ENCODE measurements at places on chromosomes 11 and 22.
A peak's percentile ranks its signal among the peaks of the same experiment; 100 is the strongest.

GRCh38 chr11:124745835-124746620 is 6.0 kb downstream of the VSIG2 start:
- DNase-seq = peak; percentile 17

DNA sequence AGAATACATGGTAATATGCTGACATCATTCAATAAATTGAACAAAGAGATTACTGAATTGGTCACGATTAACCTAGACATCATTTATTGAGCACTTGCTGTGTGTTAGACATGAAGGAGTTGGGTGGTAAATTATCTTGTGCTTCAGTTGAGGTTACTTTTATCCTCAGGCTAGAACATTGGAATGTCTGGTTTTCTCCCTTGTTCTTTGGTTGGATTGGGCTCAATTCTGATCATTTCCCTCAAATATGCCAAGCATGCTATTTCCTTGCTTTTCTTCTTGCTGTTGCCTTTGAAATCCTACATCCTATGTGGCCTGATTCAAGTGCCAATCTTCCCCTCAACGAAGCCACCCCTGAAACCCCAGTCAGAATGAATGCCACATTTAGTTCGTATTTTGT is 65.8 kb downstream of the DEUP1 start:
- DNase-seq = no peak

DNA sequence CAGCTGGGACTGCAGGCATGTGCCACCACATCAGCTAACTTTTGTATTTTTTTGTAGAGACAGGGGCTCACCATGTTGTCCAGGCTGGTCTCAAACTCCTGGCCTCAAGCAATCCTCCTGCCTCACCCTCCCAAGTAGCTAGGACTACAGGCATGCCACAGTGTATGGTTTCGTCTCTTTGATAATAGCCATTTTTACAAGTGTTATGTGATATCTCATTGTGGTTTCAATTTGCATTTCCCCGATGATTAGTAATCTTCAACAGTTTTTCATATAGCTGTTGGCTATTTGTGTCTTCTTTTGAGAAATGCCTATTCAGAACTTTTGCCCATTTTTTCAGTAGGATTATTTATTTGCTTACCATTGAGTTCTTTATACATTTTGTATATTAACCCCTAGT is 9.0 kb upstream of the MTMR3 start:
- DNase-seq = peak; percentile 37

GRCh38 chr22:23715806-23716375 is 25.1 kb downstream of the RGL4 start:
- DNase-seq = no peak

DNA sequence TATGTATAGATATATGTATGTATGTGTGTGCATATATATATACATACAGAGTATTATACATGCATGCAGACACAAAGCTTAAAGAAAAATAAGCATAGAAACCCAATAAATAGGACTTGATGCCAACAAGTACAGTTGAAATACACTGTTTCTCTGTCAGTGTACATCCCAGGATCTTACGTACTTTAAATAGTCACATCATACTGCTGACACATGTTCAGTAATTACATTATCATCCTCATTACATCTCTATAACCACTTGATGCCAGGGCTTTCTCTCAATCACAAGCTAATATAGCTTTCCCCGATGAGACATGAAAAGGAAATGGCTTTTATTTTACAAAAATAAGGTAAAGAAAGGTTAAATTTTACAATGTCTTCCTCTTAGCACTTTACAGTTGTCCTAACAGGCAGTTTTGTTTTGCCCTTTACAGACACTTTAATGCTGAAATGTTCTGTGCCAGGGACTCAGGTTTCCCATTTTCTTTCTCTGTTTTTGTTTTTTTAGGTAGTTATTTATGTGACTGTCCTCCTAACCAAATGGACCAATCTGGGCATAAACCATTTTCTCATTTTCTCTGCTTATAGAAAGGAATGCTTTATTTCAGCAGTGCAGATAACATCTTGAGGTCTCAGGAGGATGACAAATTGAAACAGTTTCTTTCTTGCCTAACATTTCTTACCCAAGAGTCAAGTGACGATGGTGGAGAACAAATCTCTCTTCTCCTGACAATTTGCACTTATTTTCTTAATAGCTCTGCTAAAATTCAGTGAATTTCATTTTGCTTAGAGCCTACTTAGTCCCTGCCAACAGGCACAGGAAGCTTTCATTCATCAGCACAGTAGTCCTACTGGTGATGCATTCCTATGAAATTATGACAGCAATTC is 350.2 kb downstream of the TTC28 start:
- DNase-seq = no peak

GRCh38 chr11:76635991-76636738 is 34.4 kb downstream of the LRRC32 start:
- no peak for DNase-seq

GRCh38 chr11:24587635-24588034 is 90.8 kb downstream of the LUZP2 start:
- DNase-seq = no peak

DNA sequence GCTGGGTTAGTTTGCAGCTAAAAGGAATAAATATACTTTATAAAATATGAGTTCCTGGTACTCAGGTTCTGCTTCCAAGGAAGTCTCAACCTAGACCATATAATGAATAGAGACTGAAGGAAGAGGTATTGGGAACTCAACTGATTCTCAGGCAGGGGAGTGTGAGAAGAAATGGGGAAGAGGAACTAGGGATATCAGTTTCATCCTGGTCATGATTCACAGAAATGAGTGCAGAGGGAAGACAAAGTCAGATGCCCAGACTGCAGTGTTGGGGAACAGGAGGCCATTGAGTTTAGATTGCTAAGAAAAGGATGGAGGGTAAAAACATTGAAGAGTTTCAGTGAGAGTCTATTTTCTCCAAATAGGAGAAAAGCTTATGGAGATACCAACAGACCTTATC is 28.8 kb downstream of the PLAAT5 start:
- DNase-seq = no peak

GRCh38 chr22:31243339-31244045 is 31.4 kb downstream of the LIMK2 start:
- DNase-seq = no peak

GRCh38 chr22:29821291-29822016 is 16.6 kb downstream of the ASCC2 start:
- DNase-seq = peak; percentile 85

DNA sequence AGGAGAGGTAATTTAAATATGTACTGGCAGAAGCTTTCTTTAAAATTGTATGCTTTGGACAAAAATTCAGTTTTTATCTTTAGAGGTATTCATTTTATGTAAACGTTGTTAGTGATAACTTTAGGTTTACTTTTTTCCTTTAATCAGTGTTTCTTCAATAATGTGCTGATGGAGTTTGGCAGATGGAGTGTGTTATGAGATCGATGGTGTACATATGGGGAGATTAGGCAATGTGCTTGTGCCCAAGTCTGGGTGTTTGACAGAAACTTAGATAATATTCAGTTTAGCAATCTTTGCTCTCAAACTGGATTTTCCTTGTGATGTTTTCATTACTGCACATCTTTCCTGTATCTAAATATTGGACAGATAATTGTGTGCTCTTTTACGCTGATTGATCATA is 425.4 kb downstream of the JRKL start:
- DNase-seq = peak; percentile 82

- DNase-seq = peak; percentile 21
Observed at GRCh38 chr11:20337526-20338154, 25.9 kb upstream of the HTATIP2 start.

GRCh38 chr11:120021978-120022377 is 115.9 kb downstream of the TRIM29 start:
- no peak for DNase-seq

DNA sequence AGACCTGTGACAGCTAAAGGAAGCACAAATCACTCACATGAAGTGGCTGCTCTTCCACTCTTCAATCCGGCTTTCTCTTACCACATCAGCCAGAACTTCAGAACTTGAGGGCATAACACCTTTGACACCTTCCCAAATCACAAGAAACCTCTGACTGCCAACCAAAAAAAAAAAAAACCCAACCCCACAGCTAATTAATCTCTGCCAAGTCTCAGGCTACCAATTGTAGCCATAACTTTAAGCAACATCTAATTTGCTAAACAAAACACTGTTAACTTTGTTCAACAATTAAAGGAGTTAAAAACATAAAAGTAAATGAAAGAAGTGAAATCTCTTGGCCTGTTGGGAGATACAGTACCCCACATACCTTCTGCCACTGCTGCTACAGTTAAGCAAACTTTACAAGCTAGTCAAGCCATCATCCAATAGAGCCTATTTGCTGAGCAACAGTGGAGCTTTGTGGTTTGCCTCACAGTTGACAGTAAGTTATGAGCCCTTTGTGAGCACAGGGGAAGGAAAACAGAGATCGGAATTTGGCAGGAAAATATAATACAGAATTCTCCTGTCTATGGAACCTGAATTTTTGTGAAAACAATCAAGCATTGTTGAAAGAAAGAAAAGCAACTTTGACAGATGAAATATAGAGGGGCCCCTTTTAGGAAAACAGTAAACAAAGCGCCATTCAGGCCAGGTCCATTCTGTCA is at the start of gene SOX6:
SOX6 (minus strand) TSS at position 490 of the 704 bp plus-strand sequence. CDS start 15,298 bp downstream, outside the sequence.
- DNase-seq = no peak

GRCh38 chr11:1508491-1508891 is 21.9 kb upstream of the MOB2 start:
- DNase-seq = no peak

DNA sequence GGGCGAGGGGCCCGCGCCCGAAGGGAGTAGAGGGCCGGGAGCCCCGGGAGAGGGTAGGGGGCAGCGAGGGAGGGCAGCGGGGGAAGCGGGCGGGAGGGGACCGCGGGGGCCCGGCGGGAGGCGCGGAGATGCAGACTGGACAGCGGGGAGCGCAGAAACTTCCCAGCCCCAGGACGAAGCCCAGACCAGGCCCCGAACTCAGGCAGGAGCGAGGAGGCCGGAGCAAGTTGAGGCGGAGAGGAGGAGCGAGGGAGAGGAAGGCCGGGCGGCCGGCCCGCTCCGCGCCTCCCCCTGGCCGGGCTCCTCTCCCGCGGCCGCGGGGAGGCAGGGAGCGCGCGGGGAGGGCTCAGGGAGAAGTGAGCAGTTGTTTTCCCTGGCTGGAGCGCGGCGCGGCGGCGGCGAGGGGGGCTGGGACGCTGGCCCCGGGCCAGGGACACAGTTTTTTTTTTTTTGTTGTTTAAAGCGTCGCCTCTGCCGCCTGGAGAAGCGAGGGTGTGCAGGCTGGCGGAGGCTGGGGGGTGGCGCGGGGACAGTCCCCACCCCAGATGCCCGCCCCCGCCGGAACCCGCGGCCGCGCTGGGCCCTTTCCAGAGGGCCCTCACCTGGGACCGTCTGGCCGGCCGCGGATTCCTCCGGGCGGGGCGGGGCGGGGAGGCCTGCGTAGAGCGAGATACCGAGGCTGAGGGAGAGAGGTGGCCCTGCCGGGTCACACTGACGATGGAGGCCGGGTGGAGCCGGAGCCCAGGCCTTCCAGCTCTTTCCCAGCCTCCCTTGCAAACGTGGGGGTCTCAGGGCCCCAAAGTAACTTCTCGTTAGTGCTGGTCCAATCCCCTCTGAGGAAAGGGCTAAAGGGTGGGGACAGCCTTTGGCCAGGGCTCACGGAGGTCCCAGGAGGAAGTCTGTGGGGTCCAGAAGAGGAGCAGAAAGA is at the start of gene LTBP3:
LTBP3 (minus strand) TSS at position 358 of the 928 bp plus-strand sequence. CDS start 400 bp downstream, outside the sequence.
- peak; percentile 67 for DNase-seq

DNA sequence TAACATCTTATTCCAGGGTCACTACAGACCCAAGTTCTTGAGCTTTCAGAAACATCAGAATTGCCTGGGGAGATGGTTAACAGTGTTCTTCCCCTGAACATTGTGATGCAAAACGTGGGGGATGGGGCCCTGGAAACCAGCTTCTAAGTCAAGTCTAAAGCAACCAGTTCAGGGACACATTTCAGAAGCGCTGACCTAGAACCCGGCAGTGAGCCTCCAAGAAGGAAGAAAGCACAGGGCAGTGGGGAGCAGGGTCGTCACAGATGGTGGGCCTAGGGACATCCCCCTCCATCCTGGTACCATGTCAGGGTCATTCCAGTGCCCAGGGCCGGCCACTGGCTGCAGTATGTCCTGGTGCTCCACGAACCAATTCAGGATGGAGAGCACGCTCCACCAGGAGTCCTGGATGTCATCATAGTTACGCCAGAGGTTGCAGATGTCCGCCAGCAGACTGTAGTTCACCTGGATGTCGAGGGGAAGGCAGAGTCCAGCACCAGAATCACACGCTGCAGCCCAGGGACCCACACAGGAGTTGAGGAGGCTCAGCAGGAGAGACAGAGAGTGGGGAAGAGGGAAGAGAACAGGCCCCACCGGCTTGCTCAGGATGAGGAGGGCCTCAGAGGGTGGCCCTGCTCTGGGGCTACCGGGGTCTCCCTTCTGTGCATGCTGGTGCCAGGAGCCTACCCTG is 5.0 kb downstream of the NAGA start:
- no peak for DNase-seq

- DNase-seq = no peak
Observed at GRCh38 chr11:122319691-122320620, 203.9 kb upstream of the BLID start.

DNA sequence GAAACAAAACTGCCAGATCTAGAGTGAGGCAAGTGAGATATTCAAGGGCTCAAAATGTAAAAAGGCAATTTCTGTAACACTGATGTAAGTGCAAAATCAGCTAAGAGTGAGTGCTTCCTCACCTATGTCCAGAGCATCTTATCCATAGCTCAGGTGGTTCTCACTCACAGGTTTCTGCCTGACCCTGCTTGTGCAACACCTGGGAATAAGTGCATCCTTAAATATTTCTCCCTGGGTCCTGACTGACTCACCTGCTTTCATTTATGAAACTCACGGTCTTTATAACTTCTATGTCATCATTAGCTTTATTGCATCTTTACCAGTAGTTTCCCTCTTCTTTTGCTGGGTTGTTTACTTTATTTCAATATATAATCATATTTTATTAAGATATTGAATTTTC is 260.6 kb downstream of the CNTN5 start:
- no peak for DNase-seq

GRCh38 chr22:20776624-20777405 is 2.9 kb downstream of the SERPIND1 start:
- DNase-seq = no peak

GRCh38 chr22:49531368-49531791 is 296.3 kb downstream of the BRD1 start:
- DNase-seq = peak; percentile 16

DNA sequence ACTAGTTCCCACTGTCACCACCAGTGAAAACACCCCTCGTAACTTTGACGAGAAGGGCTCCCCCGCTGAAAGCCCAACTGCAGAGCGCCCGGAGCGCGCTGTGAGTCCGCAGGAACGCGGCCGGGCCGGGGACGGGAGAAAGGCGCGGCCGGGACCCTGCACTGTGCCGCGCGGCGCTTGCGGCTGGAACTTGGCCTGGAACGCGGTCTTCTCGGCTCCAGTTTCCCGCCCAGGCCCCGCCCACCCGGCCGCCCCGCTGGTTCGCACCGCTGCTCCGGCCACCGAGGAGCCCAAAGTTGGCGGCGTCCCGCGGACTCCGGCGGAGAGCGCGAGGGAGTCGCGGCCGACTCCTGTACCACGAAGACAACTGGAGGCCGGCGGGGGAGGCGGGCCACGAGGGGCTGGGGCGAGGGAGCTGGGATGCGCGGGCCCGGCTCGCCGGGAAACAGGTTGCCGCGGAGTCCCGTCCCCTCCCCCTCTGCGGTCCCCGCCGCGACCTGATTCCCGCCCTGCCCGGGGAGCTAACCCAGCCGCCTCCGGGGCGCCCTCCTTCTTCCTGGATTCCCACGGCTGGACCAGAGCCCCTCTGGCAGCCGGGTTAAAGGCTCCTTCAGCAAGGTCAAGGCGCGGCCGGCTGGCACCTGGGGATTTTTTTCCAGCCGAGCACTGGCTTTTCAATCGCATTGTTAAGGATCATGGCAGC is 3.4 kb downstream of the TENM4 start:
- peak; percentile 83 for DNase-seq

- DNase-seq = no peak
Observed at GRCh38 chr11:74284466-74284865, 27.0 kb downstream of the P4HA3 start.

GRCh38 chr11:34490304-34490703 is 23.3 kb downstream of the ELF5 start:
- DNase-seq = no peak

- DNase-seq = no peak
Observed at GRCh38 chr11:11691296-11692151, 69.7 kb upstream of the GALNT18 start.
